ENCODE measurements at places on chromosomes 5 and 9.

DNA sequence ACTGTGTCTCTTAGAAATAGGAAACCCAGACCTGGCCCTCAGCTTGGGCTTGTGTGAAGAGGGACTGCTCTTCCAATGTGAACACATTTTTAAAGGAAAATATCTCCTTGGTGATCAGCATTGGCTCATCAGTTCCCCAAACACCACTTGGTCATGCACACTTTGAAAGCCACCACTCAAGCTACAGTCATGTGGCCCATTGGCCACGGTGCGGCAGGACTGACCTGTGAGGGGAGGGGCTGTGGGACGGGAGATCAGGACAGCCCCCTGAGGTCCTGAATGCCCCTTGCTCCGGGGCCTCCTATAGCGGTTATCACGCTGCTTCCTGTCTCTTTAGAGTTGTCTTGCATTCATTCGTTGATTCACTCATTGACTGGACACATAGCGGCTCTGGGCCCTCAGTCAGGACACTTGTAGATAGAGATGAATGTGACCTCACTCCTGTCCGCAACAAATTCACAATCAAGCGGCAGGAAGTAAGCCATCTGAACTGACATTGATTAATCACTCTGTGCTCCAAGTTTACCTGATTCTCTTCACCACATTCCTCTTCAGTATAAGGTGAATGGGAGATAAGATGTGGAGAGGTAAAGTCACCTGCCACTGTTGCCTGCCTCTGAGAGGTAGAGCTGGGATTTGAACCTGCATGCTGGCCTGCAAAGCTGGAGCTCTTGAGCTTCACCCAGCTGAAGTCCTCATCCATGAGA lies 73.1 kb downstream of the COL15A1 start:
- no peak for DNase-seq

GRCh38 chr9:123756484-123757106 lies 173.3 kb downstream of the DENND1A start:
- no peak for DNase-seq

GRCh38 chr5:164214698-164215097 lies 709.3 kb downstream of the MAT2B start:
- no peak for DNase-seq

DNA sequence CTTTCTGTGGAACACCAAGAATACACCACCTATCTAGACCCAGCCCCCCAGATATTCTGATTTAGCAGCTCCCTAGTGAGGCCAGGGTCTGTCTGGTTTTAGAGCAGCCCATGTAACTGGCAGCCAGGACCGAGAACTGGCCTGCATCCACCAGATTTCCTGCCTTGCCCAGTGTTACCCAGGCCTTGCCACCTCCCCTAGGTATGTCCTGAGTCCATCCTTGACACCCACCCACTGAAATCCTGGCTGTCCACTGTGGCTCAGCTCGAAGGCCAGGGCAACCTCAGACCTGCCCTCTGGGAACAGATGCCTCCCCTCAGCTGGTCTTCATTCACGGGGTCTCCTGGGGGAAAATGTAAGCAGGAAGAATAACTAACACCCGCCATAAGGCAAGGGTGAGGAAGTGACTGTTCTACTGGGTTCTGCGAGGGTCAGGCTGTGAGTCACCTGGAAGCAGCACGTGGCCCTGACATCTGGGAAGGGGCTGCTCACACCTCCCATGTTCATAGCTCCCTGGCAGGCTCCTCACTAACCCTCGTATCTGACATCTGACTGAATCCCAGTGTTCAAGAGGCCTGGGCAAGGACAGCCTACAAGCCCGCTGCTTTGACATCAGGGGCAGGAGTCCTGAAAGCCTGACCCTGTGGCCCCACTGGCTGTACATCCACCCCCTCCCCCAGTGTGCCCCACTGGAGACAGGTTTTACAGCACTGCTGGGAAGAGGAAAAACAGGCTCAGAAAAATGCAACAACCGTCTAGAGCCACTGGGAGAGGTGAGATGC lies 72.7 kb downstream of the SEMA4D start:
- no peak for DNase-seq

GRCh38 chr9:137348769-137349470 lies 46.8 kb upstream of the NRARP start:
- no peak for DNase-seq

DNA sequence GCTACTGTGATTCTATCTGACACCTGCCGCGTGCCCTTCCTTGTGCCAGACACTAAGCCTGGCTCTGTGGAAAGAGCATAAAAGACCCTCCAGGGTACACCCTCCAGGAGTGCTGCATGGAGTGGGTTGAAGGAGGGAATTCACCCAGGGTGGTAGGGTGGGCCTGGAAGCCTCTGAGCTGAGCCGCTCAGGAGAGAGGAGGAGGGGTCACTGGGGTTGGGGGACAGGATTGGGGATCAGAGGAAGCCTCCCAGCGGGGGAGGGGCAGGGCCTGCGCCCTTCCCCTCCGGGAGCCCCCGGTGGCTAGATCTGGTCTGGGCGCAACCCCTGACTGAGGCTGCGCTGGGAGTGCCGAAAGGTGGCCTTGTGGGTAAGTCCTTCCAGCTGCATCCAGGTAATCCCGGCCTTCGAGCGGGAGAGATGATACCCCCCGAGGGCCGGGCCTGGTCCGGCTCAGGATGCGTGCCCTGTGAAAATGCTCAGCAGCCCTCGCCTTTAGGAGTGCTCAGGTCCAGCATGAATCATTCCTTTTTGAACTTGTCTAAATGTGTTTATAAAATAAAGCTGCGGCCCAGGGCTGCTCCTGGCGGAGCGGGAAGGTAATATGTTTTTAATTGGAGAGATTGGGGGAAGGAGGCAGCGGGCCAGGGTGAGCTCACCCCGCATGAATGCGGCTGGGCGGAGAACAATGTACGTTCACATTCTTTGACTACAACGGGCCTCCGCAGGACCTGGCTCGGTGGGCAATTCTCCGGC lies 118.1 kb upstream of the SMIM23 start:
- peak; percentile 82 for DNase-seq

- no peak for DNase-seq
Observed at GRCh38 chr9:75487856-75488718, 399.8 kb downstream of the OSTF1 start.

DNA sequence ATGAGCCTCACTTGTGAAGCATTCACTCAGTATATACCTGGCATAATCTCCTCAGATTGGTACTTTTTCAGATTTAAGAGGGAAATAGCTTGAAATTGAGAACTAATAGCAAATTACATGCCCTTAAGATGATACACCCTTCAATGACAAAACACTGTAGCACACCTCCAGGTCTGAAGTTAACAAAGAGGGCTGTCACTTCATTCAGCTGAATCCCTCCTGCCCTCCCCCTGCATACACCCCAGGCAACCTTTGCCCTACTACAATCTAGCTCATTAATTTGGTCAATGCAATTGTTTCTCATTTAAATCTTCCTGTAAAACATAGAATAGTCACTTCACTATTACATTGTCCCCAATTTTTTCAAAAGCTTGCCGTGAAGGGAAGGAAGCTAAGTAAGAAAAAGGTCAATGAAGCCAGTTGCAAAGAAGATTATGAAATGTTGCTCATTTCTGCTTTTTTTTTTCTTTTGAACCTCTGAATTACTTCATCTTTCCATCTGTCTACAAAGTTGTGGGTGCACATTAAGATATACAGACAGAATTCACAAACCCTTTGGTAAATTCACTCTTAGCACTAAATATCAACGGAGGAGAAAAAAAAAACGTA lies 294.8 kb upstream of the PTGER4 start:
- DNase-seq, result no peak

- no peak for DNase-seq
Observed at GRCh38 chr5:138686668-138687067, 66.6 kb upstream of the CTNNA1 start.

- no peak for DNase-seq
Observed at GRCh38 chr5:88130211-88130815, 138.3 kb downstream of the TMEM161B start.

GRCh38 chr9:129886226-129887174 lies 51.2 kb downstream of the USP20 start:
- DNase-seq, result no peak

DNA sequence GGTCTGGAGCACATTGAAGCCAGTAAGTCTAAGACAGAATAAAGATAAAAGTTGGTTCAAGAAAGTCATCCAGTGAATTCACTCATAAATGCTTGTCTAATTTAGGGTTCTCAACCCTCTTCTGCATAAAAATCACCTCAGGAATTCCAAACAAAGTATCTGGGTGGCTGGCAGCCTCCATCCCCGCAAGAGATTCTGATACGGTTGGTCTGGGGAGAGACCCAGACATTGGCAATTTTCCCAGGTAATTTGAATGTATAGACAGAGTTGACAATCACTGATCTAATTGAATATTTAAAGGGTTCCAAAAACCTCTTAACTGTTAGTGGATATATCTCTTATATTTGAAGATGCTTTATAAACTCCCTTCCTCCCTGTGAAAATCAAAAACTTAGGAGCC lies 14.9 kb downstream of the ADAMTSL1 start:
- no peak for DNase-seq

GRCh38 chr5:179258001-179258921 lies 87.0 kb downstream of the ADAMTS2 start:
- DNase-seq, result no peak

GRCh38 chr5:64214132-64214531 lies 48.5 kb downstream of the RNF180 start:
- no peak for DNase-seq

DNA sequence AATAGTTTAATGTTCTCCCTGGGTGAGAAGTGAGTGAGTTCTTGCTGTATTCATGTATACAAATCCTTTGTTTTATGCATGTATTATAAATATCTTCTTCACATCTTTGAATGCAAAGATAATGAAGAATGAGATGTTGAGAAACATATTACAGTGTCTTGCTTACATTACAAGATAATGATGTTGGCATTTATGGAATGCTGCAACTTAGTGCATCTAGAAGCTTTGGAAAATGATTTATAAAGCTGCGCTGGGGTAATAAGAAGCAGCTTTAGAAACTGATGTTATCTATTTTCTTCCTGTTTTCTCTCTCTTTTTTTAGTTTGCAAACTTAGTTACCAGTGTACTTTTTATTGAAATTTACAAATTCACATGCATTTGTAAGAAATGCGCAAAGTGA lies 673.4 kb downstream of the KCTD16 start:
- no peak for DNase-seq

- DNase-seq, result no peak
Observed at GRCh38 chr9:23477908-23478307, 348.1 kb downstream of the ELAVL2 start.

- DNase-seq, result no peak
Observed at GRCh38 chr9:88722753-88723152, 187.8 kb downstream of the NXNL2 start.

- DNase-seq, result peak; percentile 71
Observed at GRCh38 chr9:16030528-16031185, 477.8 kb downstream of the CCDC171 start.

DNA sequence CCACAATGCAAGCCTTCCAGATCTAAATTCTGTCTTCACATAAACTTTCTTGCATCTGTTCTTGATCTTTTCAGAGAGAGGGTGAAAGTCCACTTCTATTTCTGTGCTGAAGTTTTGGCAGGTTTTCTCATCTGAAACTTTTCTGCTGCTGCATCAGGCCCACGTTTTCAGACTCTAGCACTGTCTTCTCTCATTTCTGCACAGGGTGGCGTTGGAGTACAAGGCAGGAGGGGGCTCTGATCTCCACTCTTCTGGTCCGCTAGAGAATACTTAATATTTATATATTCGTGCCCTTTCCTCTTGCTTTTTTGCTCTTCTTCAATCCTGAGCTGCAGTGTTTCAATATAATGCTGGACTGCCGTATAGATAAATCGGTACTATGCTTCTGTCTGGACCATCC lies 204.0 kb upstream of the PRDM9 start:
- no peak for DNase-seq

DNA sequence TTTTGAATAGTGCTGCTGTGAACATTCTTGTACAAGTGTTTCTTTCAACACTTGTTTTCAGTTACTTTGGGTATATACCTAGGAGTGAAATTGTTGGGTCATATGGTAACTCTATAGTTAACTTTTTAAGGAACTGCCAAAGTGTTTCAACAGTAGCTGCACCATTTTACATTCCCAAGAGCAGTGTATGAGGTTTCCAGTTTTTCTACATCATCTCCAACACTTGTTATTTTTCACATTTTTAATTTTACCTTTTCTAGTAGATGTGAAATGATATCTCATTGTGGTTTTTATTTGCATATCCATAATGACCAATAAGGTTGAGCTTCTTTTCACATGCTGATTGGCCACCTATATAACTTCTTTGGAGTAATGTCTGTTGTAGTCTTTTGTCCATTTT lies 40.0 kb upstream of the FOXE1 start:
- no peak for DNase-seq

GRCh38 chr9:89678396-89679015 lies 73.7 kb downstream of the GADD45G start:
- DNase-seq, result no peak

DNA sequence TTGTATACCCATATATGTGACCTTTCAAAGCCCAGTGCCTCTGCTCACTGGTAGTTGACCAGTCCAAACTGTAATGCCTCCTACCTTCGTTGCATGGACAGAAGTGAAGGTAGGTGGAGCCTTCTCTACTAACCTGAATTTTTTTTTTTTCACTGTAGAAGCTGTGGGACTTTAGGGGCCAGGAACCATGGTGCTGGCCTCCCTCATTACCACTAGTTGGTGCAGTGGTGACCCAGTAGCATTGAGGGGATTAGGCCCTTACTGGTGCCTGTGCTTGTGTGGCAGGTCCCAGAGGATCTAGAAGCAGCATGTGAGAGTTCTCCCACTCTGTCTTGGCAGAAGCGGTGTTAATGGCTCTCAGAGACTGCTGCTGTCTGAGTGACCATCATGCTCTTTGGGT lies 2.3 kb downstream of the RALGPS1 start:
- no peak for DNase-seq

DNA sequence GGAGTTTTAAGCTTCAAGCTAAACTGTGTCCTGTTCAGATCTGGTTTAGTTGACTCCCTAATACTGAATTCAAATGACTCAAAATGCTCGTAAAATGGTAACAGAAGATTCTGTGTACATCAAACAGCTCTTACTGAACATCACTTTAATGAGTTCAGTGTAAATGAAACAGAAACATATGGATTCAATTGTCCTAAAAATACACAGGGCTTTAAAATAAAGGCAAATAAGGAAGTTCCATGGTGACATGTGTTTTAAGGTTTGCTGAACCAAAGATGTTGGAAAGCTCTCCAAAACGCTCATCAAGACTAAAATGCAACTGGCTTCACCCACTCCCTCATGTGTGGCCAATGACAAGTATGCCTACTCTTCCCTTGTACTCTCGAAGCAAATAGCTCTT lies 340.0 kb upstream of the PIK3R1 start:
- DNase-seq, result peak; percentile 66

DNA sequence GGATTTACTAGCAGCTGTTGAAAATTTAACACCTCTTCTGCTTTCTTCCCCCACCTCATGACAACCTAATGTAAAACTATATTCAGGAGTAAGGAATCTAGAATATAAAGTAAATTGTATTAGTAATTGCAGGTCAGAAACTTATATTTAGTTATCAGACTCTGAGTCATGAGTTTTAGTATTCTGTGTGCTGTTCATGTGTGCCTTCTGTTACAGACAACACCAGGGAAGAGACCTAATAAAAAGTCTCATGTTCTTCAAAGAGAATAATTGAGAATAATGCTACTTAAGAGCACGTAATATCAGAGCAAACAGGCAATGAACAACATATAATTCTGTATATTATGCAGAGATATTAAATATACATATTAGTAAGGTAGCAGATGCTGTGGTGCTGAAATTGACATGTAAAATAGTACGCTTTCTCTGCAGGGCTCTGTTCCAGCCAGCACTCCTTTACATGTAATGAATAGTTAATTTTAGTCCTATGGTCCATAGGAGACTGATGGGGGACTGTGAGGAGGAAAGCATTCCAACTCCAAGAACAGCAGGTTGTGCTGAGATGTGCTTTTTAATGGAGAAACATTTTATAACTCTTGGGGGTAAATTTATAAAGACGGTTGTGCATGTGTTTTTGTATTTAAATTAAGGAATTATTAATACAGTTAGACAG lies 106.4 kb downstream of the ZSWIM6 start:
- no peak for DNase-seq

GRCh38 chr5:28880936-28881335 lies 1842.5 kb upstream of the CDH9 start:
- DNase-seq, result no peak
